Umbilical cord (tissue), 2 donors: ENCODE measurements at places on chromosomes 4 and X. TPM values are rescaled to one million over a fixed set of nuclear protein-coding genes. Genes with fewer than 3 reads are reported as not detected.

DNA sequence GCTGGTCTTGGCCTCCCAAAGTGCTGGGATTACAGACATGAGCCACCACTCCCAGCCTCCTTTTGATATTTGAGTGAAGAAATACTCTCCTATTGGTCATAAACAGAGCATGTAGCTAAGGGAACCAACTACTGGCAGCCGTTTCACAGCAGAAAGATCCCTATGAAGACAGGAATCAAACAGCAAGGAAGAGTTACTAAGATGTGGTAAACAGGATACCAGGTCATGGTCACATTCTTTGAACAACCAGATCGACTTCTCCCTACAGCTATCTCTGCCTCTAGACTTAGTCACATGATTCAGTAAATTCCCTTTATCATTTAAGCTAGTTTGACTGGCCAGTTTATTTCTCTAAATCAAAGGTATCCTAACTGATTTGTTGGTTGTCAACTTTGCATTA lies 9.0 kb upstream of the HNRNPD start:
- DNase-seq = no peak

DNA sequence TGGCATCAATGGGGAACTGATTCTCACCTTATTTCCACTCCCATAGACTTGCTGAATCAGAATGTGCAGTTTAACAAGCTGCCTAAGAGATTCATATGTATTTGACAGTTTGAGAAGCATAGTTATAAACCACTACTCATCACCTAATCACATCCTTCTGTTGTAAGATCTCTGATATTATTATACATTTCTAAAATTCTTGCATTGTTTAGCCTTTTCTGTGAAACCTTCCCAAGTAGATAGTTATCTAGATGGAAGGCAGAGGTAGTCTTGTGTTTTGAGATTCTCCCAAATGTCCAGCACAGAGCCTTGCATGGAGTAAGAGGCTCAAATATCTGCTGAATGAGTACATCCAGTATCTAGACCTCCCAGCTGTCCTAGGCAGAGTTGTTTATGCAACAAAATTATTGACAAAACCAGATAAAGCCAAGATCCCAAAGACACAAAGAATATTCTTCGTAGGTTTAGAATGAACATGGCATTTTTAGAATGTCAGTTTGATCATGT lies 227.3 kb downstream of the KDR start:
- DNase-seq = no peak

DNA sequence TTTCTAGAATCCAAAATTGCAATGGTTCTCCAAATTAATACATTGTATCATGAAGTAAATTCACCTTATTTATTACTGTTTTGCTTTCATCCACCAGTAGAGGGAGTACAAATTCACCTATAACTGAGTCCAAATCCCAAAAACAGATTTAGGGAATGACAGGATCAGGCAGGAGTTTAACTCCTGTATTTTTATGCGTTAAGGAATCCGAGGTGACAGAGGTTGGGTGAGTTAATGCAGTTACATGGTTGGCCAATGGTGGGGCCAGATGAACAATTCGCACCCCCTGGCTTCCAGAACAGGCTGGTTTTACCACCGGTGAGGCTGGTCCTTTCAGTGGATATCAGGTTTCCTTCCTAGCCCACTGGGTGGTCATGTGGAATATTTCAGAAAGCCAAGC lies 82.4 kb downstream of the MTNR1A start:
- DNase-seq = peak; percentile 34

- DNase-seq = no peak
Observed at GRCh38 chr4:98656443-98656842, 2.0 kb downstream of the TSPAN5 start.

GRCh38 chr4:128394778-128395177 lies 107.2 kb upstream of the PGRMC2 start:
- no peak for DNase-seq

DNA sequence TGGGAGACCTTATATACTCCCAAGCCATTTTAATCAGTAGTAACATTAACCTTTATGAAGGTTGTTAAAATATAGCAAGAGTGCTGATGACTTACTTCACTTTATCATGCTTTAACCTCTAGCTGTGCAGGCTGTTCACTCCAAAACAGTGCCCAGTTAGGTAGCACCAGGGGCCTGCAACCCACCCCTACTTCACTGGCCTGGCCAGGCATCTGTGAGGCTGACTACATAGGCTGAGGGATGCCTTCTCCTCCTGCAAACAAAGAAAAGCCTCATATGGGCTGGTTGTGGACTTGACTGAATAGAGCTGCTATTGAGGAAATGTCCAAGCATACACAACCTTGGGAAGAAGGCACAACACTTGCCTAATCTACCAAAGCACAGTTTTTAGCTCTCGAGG lies 172.8 kb downstream of the SHROOM3 start:
- no peak for DNase-seq

- peak; percentile 29 for DNase-seq
Observed at GRCh38 chrX:57156397-57157049, 19.3 kb upstream of the SPIN2A start.

DNA sequence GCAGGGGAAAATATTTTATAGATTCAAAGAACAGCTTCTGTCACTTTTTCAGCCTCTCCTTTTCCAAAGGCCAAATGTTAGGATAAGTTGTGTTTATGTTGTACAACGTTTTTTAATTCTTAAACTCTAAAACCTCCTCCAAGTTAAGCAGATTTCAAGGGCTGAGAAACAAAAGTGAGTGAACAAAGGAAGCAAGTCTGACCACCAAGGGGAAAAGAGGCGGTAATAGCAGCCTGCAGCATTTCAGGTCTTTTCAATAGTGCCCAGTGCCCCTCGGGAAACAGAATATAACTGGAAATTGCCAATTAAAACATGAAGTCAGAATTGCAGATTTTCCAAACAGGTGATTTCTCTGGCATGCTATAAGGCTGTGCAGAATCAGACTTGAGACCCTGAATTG lies 510.0 kb upstream of the HTR2C start:
- DNase-seq = no peak

DNA sequence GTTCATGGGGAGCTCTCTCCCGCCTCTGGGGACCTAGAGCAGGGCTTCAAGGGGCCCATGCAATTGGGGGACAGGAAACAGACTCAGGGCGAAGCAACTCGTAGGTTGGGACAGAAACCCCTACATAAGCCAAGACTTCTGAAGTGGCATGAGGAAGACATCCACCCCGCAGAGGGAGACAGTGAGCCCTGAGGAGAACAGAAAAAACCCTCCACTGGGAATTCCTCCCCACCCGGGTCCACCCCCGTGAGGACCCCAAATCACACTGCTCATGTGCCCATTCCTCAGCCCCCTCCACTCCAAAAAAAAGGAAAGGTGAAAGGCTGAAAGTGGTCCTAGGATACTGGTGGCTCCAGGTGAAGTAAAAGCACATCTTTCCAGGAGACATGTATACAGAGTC lies 74.0 kb downstream of the CPZ start:
- no peak for DNase-seq

Gene CD38
- total RNA-seq = 9.6 TPM

DNA sequence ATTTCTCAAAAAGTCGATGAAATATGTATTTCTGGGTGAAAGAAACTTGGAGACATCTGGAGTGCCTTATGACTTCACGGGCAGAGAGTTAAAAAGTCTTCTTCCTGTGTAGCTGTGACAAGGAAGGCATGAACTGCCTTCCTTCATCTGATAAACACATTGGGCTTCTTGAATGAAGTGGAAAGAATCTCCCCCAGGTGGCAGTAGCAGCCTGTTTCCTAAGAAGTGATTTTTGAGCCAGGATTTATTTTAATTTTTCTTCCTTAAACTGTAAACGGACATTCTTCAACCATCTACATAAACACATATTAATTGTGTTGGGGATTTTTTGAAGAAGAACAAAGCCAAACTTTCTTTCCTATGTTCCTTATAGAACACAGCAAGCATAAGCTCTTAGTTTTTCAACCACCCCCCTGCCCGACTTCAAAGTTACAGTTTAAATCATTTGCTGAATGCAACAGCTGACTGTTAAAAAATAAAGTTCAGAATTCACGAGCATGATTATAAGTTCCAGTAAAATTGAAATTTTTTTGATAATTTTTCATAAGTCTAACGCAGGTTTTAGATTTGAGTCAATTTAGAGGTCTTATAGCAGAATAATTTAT lies 980 bp upstream of the GIMD1 start:
- peak; percentile 90 for DNase-seq

GRCh38 chr4:182427554-182427953 lies 184.4 kb downstream of the TENM3 start:
- peak; percentile 94 for DNase-seq

GRCh38 chr4:2127609-2128332 lies 68.6 kb downstream of the NAT8L start:
- no peak for DNase-seq

- DNase-seq = no peak
Observed at GRCh38 chr4:154642373-154643009, 30.0 kb upstream of the FGG start.

DNA sequence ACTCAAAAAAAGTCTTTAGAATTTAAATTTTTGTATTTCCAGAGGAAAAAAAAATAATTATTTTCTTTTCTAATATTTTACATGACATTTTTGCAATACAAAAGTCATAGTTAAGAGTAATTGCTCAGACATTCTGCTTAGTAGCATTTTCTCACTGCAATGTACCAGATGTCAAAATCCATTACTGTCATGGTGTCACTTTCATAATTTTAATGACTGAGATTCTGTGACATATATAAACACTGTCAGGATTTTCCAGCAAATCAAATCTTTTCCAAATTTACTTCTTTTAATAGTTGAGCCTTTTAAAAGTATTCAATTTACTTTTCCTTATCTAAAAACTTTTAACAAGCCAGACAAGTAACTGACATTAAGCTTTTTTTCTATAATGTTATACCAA lies 422.7 kb downstream of the GRIA2 start:
- DNase-seq = no peak

DNA sequence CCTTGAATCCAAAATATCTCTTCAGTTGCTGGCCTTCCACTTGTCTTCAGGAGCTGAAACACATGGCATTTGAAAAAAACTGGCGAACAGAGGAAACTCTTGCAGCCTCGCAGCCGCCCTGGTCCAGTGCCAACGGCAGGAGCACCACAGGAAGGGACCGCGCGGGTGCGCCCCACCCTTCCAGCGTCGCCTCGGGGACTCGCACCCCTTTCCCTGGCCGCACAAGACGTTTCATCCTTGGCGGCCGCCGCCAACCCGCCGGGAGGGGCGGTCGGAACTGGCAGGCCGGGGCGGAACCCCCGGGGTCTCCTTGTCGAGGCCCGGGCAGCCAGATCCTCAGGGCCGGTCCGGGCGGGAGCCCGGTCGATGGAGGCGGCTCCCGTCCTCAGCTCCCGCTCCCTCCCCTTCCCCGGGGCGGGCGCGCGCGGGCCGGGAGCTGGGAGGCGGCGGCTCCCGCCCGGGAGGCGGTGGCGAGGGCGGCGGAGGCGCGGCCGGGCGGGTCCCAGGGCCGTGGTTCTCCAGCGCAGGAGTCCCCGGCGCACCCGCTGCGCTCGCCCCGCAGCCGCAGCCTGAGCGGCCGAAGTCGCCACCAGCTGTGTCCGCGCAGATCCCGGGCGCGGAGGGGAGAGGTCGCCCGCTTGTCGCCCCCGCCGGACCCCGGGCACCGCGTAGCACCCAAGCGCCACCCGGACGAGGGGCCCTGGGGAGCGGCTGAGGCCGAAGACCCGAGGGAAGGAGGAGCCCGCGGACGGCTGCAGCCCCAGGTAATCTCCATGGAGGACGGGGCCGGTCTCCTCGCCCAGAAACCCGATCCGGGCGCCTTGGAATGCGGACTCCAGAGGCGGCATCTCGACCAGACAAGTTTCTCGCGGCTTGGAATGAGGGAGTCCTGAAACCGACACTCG lies 886 bp upstream of the NDST3 start:
- peak; percentile 77 for DNase-seq

GRCh38 chrX:21972721-21973120 lies 32.2 kb downstream of the SMS start:
- no peak for DNase-seq
